Nasal cavity respiratory epithelium epithelial cell of viscerocranial mucosa (primary cell): ENCODE measurements at places on chromosomes 4 and X. TPM values are rescaled to one million over a fixed set of nuclear protein-coding genes. Genes with fewer than 3 reads are reported as not detected.

HS3ST1 gene
- 3.4 and 14.2 TPM in 2 replicates for total RNA-seq

YY2 gene
- total RNA-seq = 0.68 and 5.4 TPM in 2 replicates

SPRY1 gene
- total RNA-seq = 4.1 and 7.5 TPM in 2 replicates

SOWAHB gene
- total RNA-seq = 15.0 and 15.4 TPM in 2 replicates

PITX2 gene
- total RNA-seq = under 0.01 and 0.07 TPM in 2 replicates

FGFBP1 gene
- 12.5 and 47.8 TPM in 2 replicates for total RNA-seq

CTAG2 gene
- not detected in 2 replicates for total RNA-seq

USP26 gene
- not detected in 2 replicates for total RNA-seq

TBC1D25 gene
- total RNA-seq = 6.2 and 10.7 TPM in 2 replicates

FTHL17 gene
- total RNA-seq = not detected in 2 replicates

PNMA6F gene
- total RNA-seq = not detected in 2 replicates

WNK3 gene
- total RNA-seq = 0.68 and 1.8 TPM in 2 replicates

ACSL4 gene
- 66.3 and 84.8 TPM in 2 replicates for total RNA-seq

TCEAL6 gene
- total RNA-seq = not detected in 2 replicates

SLC26A1 gene
- under 0.01 and 0.07 TPM in 2 replicates for total RNA-seq

GLUD2 gene
- 0.34 and 0.93 TPM in 2 replicates for total RNA-seq

MGARP gene
- 0.21 and 0.34 TPM in 2 replicates for total RNA-seq

FAT4 gene
- total RNA-seq = 1.4 and 2.3 TPM in 2 replicates

CFAP99 gene
- not detected in 2 replicates for total RNA-seq

PRSS12 gene
- 28.4 and 31.1 TPM in 2 replicates for total RNA-seq

PNMA5 gene
- total RNA-seq = not detected in 2 replicates

NALF2 gene
- total RNA-seq = 1.9 and 2.4 TPM in 2 replicates

PRDM8 gene
- 0.36 and 0.68 TPM in 2 replicates for total RNA-seq

ADGRG4 gene
- not detected in 2 replicates for total RNA-seq

FREM3 gene
- total RNA-seq = not detected in 2 replicates

SPIN2A gene
- under 0.01 and 0.14 TPM in 2 replicates for total RNA-seq

EPHA5 gene
- total RNA-seq = under 0.01 TPM in 1 of 2 replicates, not detected in the other

TEX13A gene
- not detected in 2 replicates for total RNA-seq

EREG gene
- 26.4 and 160 TPM in 2 replicates for total RNA-seq

PTTG2 gene
- not detected in 2 replicates for total RNA-seq

GRIA3 gene
- under 0.01 TPM in 1 of 2 replicates, not detected in the other for total RNA-seq

HELT gene
- not detected in 2 replicates for total RNA-seq

TSPAN6 gene
- 17.8 and 29.3 TPM in 2 replicates for total RNA-seq

GABRG1 gene
- total RNA-seq = not detected in 2 replicates

NMU gene
- 4.7 and 13.7 TPM in 2 replicates for total RNA-seq

TASL gene
- not detected in 2 replicates for total RNA-seq

SORBS2 gene
- total RNA-seq = 0.68 and 8.7 TPM in 2 replicates
